ENCODE measurements at places on chromosomes 3 and 15.

DNA sequence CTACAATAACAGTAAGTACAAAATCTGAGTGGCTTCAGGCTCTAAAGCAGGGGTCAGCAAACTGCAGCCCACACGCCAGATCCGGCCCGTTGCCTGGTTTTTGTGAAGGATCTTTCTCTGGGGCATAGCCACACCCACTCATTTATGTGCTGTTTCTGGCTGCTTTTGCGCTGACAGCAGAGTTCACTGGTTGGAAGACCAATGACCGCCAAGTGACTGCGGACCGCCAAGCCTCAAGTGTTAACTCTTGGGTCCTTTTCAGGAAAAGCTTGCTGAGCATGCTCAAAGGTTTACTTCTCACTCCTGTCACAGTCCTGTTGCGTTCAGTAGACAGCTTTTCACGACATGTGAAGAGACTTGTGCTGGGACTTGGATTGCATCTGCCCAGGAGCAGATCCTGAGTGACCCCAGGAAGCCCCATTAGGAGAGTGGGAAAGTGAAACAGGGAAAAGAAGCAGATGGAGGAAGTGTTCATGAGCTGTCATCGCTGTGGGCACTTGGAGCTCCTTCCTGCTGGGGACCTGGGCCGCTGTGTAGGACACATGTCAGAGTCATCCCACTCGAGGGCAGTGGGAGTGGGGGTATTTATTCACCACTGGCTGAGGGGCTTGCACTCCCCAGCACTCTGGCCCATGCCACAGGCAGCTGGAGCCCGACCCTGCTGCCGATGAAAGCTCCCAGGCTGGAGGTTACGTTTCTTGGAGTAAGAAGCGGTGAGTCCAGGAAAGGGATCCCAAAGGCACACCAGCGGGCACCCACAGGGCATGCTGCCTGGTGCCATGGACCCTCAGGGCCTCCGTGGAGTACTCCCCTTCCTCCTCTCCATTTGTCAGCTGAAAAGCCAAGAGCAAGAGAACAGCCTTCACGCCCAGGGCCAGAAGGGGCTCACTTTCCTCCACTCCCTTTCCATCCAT lies 249.1 kb downstream of the PLCL2 start:
- DNase-seq, result no peak

DNA sequence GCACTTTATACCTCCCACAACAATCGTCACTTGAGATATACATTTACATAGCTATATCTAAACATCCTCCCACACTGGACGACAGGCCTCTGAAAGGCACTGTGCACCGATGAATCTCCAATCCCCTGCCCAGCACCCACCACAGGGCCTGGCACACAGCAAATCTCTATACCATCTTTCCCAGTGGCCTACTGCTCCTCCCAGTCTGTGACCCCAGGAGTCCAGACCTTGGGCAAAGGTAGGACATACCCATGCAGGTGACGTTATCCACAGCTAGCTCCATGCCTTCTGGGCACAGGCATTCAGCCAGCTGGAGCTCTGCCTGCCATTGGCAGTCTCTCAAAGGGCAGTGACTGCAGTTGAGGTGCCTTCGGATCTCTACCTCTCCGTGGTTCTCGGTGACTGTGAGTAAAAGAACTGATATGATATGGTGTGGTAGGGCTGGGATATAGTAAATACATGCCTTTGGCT lies 5.8 kb downstream of the LTK start:
- DNase-seq, result no peak

GRCh38 chr3:168161696-168162095 lies 66.0 kb upstream of the GOLIM4 start:
- DNase-seq, result no peak

DNA sequence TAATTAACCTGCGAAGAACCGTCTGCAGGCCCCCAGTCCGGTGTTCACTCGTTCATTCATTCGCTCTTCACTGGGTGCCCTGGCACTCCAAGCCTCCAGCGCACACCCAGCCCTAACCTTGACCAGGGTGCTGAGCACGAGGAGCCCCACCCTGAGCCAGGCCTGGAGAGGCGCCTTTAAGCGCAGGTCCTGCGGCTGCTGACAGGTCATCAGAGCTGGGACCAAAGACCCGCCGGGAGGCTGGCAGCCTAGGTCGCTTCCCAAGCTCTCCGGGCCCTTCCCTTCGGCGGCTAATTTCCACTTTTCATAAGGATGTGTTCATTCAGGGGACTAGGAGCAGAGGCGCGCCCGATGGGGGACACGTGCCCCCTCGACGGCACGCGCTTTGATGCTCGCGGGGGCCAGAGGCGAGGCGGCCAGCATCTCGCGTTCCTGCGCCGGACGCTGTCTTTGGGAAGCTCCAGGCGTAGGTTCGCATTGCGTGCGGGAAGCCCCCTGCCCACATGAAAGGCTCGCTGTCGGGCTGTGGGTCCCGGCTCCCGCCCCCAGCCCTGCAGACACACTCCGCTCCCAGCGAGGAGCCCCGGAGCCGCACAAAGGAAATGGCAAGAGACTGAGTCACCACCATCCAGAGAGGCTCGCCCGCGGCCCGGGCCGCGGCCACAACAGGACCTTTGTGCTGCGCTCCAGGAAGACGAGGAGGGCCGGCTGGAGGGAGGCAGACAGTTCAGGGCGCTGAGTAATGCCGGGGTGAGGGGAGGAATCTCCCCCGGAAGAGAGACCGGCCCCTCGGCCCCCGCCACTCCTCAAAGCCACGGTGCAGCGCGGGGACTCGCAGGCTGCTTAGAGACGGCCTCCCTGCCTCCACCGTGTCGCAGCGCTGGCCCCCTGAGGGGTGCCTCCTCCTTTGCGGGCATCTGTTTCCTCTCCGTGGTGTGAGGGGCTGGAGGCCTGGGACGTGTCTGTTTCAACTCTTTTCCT lies 266.4 kb upstream of the HES1 start:
- DNase-seq, result peak; percentile 59

DNA sequence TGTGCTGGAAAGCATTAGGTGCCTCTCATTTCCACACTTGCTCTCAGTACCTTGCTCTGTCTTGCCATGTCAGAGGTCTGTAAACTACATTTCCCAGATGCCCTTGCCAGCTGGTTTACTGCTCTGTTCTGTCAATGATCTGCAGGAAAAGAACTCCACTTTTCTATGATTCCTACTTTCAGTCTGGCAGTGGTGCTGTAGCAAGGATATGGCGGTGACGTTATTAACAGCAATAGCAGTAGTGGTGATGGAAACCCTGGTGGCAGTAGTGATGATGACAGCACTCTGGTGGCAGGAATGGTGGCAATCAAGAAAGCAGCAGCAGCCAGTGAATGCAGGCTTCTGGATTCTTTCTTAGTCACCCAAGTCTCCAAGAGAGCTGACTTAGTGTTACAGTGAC lies 665.2 kb downstream of the DIPK2A start:
- DNase-seq, result no peak

DNA sequence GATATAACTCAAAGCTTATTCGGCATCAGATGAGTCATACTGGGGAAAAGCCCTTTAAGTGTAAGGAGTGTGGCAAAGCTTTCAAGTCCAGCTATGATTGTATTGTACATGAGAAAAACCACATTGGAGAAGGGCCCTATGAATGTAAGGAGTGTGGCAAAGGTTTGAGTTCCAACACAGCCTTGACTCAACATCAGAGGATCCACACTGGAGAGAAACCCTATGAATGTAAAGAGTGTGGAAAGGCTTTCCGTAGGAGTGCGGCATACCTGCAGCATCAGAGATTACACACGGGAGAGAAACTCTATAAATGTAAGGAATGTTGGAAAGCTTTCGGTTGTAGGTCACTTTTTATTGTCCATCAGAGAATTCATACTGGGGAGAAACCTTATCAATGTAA lies 7.5 kb downstream of the ZNF621 start:
- no peak for DNase-seq

DNA sequence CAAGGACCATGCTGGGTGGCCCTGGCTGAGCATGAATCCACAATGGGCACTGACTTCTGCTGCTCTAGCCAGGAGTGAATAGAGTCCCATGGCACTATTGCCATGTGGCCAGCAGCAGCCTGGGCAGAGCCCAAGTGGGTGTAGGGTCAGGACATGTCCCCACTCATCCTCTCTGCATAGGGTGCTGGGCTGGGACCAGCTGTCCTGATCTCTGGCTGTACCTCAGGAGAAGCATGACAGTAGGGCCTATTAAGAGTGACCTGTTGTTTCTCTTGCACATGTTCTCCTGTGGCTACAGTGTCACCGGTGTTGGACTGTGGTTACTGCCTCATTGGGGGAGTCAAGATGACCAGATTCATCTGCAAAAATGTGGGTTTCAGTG lies 46.9 kb downstream of the DLEC1 start:
- DNase-seq, result no peak

- DNase-seq, result no peak
Measured at GRCh38 chr15:84888639-84889038, 4.2 kb downstream of the SLC28A1 start.

- no peak for DNase-seq
Measured at GRCh38 chr3:128521715-128522114, 28.7 kb upstream of the GATA2 start.

DNA sequence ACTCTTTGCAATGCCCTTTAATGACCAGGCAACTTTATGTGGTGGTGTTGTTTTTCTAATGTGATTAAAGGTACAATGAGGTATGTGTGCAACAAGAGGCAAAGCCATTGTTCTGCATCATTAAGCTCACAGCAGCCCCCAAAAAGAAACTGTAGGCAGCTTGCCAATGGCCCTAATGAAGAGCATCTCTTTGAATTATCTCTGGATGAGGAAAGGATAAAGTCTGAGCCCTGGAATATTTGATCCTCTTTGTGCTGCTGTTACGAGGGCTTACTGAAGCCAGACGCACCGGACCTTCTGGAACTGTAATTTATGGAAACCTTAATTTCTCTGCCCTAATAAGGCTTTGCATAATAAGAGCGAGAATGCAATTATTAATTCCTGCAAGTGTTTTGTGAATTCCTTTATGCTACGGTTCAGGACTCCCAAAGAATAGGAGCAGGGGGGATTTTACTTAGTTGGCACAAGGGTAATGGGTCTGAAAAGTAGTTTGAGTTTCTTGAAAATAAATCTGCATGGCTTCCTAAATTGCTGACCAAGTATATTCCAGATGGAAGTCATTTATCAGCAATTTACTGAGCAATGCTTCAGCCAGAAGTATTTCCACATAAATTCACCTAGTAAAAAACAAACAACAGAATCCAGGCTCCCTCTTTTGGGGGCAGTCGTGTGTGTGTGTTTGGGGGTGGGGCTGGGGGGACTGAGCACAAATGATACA lies 193.4 kb downstream of the PDZRN3 start:
- no peak for DNase-seq

DNA sequence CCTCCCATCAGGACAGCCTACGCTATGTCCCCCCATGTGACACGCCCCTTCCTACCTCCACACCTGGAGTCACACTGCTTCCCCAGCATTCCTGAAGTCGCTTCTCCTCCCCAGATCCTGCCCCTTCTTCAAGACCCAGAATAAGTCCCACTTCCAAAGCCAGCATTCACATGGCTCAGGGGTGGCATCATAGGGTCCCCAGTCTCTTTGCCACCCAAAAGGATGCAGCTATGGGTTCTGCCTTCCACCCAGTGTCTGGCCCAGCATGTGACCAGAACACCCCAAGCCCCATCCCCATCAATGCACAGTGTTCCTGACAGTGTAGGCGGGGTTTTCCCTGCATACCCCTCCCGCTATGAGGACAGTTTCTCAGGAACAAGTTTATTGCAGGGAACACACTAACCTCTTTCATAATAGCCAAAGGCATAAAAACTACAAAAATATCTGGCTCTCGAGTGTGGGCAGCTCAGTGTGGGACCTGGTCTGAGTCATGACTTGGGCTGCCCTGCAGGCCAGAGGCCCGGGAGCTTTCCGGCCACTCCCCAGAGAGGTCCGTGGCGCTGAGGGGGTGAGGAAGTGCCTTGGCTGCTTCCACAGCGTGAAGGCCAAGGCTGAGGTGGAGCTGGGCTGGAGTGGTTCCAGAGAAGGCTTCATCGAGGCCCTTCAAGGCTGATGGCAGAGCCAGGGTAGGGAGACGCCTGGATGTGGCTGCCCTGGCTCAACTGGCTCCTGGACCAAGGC lies 5.8 kb downstream of the ISLR start:
- DNase-seq, result no peak

- DNase-seq, result no peak
Measured at GRCh38 chr3:167835953-167836352, 100.4 kb downstream of the SERPINI1 start.

GRCh38 chr15:91632981-91633380 lies 220.5 kb upstream of the SLCO3A1 start:
- DNase-seq, result no peak

DNA sequence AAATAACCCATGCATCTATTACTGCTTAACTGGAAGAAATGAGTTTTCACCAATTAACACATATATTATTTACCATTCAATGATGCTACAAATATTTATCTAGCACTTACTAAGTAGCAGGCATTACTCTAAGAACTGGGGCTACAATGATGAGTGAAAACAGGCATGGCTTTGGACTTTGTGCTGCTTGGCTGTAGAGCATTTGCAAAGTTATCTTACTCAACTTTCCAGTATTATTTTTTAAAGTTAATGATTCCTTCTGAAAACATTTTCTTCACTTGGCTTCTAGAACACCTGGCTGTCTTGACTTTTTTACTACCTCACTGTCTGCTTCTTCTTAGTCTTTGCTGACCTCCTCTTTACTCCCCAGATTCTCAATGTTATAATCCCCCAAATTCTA lies 1.8 kb downstream of the C3orf33 start:
- DNase-seq, result no peak

- DNase-seq, result no peak
Measured at GRCh38 chr15:86916671-86917360, 837.1 kb downstream of the AGBL1 start.

DNA sequence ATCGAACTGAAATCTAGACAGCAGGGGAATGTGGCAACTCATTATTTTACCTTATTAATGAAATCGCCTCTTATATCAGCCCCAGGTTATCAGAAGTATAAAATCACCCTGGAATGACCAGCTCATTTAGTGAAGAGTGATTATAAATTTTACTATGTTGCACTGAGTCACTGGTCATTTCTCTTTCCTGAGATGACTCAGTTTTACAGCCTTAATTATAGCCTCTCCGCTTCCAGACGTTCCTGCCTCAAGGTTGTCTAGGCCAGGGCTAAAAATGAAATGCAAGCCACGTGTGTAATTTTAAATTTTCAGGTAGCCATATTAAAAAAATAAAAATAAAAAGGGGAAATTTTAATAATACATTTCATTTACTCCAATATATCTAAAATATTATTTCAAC lies 33.3 kb downstream of the DET1 start:
- DNase-seq, result no peak

DNA sequence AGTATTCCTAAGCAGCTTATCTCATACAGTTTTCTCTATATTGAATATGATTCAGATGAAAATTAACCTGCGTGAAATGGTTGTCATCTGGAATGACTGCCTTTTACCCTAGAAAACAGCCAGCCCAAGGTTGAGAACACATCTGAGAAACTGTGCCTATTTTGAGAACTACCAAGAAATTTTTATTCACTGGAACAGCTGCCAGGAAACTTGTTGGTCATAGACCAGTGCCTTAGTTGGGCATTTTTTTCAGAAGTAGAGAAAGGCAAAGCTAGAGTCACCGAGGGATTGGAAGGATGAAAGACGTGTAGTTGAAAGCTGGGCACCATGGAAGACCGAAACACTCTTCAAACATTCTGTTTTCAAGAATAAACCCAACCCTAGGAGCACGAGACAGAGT lies 277.1 kb downstream of the LPP start:
- DNase-seq, result no peak
